ENCODE measurements at places on chromosomes 1 and 21.
A peak's percentile ranks its signal among the peaks of the same experiment; 100 is the strongest.

DNA sequence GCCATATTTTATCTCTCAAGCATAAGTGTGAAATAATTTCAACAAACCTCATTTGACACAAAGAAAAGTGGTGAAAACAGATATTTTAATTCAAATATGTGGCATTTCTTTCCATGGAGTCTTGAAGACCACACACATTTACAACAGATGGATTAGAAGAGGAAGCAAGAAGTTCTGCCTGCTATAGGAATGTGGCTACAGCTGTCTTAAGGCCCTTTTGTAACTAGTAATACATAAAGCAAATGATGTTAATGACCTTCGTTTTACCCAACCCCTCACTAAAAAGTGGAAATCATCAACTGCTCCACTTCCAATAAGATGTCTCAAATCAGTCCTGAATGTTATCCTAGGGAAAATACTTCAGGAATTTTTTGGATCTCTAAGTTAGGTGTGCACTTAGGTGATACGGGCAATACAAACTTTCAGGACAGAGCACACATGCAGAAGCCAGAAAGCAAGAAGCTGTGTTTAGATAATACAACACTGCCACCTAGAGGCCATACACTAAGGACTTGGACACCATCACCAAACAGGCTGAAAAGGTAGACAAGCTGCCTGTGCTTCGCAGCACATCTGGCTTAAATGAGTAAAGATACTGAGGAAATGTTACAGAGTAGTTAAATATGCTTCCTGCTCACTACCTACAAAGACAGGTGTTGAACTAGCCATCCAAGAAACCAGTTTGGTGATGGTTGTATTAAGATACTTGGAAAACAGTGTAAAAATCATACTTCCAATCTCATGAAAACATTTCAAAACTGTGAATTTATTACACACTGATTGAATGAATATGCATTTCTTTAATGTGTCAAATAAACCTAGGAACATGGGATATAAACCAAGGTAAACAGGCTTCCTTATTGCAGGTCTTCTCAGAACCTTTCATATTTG is 24.4 kb downstream of the RRAGC start:
- DNase-seq, result peak; percentile 26

- peak; percentile 76 for DNase-seq
These were observed 25.7 kb downstream of the RAB7B start for GRCh38 chr1:205977402-205978014.

DNA sequence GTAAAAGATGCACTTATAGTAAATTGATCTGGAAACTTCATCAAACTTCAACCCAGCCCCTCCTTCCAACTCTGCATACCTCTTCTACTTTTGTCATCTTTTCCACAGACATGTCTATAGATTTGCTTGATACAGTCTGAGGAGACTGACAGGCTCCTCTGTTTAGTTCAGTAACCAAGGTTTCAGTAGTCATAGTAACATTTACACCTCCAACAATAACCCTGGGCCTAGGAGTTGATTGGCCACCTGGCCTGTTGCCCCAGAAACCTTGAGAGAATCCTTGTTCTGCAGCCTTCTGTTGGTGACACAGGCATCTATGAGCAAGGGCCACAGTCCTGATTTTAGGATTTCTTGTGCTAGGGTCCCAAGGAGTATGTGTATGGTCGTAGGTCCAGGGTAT is at the start of gene CFAP141:
CFAP141 (minus strand) TSS at position 138 of the 400 bp plus-strand sequence; CDS start at position 112, 26 bp downstream.
- DNase-seq, result peak; percentile 24

DNA sequence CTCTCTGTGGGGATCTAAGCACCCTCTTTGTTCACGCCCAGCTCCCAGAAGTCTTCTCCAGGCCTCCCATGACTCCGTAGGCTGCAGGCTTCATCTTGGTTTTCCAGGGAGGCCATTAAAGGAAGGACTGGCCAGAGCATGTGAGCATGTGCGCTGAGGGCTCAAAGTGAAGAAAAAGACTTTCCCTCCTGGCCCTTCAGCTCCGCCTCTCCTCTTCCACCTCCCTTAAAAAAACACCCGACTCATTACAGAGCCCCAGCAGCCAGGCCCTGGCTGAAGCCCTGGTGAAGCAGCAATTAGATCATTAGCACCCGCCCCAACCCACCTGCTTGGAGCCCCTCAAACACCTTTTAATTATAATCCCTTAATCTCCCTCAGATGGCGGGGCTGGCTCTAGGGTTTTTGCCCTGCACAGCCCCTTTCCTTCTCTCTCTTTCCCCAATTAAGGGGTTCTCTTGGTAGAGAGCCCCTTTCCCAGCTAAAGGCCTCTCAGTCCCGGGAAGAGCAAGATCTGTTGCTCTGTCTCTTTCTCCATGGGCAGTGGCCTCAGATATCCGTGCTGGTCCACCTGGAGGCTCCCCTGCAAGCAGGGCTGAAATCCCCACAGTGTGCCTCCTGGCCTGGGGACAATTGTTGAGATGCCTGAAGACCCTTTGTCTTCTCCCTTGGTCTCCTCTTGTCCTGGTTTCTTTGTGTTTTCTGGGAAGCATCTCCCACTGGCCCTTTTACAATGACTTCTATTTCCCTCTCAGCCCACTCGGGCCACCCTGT is 30.5 kb downstream of the RHBG start:
- DNase-seq, result no peak

DNA sequence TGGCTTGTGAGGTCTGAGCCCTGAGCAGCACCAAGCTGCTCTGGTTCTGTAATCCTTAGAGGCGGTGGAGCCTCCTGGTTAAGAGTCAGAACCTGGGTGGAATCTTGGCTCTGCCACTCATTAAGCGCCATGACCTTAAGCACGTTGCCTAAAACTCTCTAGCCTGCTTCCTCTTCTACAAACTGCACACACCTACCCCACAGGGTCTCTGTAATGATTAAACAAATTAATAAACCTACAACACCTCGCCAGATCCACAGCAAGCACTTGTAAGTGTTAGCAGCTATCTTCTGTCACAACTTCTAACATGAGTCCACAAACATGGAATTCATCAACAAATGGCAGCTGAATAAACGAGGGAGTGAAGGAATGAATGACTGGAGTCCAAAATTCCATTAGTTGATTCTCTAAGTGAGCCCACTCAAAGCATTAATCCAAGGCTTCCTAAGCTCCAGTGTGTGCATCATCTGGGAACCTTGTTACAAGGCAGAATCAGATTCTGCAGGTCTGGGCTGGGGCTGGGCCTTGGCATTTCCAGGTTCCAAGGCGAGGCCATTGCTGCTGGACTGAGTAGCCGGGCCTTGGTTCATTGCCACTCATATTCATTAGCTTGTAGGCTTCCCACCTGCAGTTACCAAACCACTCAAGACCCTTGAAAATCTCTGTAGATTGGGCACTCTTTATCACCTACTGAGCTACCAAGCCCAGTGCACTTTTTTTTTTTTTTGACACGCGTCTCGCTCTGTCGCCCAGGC is 168.6 kb downstream of the HIVEP3 start:
- DNase-seq, result no peak

- DNase-seq, result no peak
These were observed 20.7 kb downstream of the PLOD1 start for GRCh38 chr1:11955221-11955620.

DNA sequence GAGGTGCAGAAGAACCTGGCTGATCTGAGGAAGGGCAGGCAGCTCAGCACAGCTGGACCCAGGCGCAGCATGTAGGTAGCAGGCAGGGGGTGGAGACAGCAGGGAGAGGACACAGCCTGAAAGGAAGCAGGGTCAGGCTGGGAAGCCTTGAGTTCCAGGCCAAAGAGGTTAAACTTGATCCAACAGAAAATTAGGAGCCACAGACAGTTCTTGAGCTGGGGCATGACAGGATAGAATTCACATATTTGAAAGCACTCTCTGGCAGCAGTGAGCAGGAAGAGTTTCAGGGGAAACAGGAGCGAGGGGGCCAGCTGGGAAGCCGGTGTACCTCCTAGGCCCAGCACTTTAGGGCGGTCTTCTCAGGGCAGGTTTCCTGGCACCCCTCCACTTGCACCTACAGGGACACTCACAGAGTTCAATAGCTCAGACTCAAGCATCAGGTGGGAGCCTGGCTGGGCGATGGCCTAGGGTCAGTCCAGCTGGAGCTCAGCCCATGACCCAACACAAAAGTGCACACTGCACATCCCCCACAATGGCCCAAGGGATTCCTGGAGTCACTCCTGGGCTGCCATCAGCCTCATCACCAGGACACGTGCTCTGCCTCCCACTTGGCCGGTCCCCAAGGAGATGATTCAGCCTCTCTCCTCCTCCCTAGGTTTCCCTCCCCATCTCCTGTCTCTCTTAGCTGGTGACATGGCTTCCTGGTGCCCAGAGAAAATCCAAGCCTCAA is 22.7 kb downstream of the MATN1 start:
- DNase-seq, result no peak

GRCh38 chr1:34684266-34684665 is 70.6 kb upstream of the GJB5 start:
- DNase-seq, result no peak

Data from activated naive CD4-positive, alpha-beta T cell treated with Interleukin-2 at 50 U/mL for 16 hours (primary cell).